Cerebellum (tissue), 4 donors: ENCODE measurements at places on chromosomes 1 and 21. TPM values are rescaled to one million over a fixed set of nuclear protein-coding genes. Genes with fewer than 3 reads are reported as not detected.

A3GALT2 gene
- not detected for total RNA-seq

- no peak for DNase-seq
Measured at GRCh38 chr21:14548779-14549178, 2.7 kb upstream of the SAMSN1 start.

RIPK4 gene
- 0.18 TPM for total RNA-seq

- DNase-seq, result no peak
Measured at GRCh38 chr1:115158181-115158580, 68.9 kb upstream of the TSPAN2 start.
